ENCODE measurements at places on chromosomes 5 and 9.

GRCh38 chr5:152274224-152274623 is 130.9 kb downstream of the NMUR2 start:
- no peak for DNase-seq

DNA sequence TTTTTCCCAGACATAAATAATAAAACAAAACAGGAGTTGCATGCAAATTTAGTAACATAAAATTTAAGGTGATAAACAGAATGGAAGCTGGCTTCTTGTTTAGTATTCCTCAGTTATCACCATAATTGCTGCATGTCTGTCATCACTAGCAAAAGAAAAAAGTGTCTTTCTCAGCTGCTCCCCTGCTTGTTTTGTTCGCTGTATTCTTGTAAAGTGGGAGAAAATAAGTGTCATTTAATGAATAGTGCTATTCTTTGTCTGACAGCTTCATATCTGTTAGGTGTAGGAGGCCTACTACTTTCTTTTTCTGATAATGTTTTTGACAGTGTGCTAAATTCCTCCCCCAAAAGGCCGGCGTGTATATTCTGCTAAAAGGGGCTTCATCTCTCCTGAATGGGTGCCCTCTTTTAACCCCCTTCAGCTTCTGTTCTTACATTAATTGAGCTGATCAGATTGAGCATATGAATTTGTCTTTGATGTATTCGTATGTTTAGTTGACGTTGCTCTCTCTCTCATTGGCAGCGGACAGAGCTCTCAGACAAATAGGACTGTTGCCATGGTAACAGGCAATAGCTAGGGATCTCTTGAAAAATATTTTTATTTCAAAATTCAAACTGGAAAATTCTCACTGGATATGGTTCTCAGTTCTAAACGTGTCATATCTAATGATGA is 303.8 kb downstream of the KIAA0825 start:
- no peak for DNase-seq

DNA sequence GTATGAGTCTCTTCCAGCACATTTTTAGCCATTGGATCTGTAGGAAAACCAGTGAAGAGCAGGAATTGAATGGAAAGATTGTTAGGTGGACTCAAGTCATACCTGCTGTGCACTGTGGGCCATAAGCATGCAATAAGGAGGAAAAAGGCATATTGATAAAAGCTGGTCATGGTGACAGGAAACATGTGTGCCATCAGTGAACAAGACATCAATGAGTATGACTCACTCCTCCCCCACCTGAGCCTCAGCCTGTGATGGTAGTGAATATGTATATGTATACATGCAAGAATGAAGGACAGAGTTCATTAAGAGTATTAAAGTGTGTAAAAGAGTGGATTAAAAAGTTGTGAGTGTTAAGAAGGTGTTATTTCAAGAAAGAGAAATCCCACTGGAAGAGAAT is 164.5 kb downstream of the TMEM38B start:
- no peak for DNase-seq

DNA sequence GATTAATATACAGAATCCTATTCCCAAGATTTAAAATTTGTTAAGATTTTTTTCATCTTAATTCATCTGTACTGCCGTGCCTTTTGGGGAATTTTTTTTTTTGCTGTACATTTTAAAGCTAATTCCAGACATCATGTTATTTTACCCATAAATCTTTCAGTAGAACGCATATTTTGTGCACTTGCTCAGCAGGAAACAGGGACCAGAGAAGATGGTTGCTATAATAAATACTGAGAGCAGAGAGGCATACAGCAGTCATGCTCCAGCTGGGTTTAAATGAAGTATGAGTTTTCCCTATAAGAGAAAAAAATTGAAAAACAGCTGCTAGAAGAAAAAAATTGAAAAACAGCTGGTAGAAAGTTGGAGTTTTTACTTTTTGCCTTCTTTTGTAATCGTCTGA is 196.9 kb upstream of the PUM3 start:
- DNase-seq, result no peak

- DNase-seq, result no peak
Measured at GRCh38 chr9:31697956-31698355, 686.5 kb upstream of the ACO1 start.

- no peak for DNase-seq
Measured at GRCh38 chr5:124130816-124131215, 615.6 kb downstream of the ZNF608 start.

- DNase-seq, result no peak
Measured at GRCh38 chr9:136075881-136076678, 19.0 kb downstream of the NACC2 start.

GRCh38 chr5:27639005-27639612 is 600.7 kb upstream of the CDH9 start:
- no peak for DNase-seq

DNA sequence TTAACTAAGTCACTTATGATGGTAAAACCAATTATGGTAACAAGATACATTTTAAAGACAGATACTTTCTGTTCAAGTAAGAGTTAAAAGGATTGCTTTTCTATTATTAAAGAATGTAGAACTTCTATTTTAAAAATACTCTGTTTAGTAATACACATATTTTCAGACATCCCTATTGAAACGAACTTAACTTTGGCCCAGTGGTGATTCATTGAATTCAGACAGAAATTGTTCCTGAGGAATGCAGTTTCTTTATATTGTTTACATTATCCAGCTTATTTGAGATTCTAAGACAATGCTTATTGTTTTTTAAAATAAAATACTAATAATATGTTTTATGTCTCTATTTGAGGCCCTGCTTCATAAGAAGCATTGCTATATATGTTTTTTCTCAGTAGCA is 816.4 kb downstream of the SEMA5A start:
- no peak for DNase-seq

DNA sequence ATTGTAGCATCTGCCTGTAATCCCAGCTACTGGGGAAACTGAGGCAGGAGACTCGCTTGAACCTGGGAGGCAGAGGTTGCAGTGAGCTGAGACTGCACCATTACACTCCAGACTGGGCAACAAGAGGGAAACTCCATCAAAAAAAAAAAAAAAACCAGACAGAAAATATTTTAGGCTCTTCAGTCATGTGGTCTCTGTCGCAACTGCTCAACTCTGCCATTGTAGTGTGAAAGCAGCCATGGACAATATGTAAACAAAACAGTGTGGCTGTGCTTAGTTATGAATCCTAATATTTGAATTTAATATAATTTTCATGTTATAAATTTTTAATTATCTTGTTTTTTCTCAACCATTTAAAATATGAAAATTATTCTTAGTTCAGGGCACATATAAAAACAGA is 38.4 kb downstream of the ZFAND5 start:
- DNase-seq, result no peak

DNA sequence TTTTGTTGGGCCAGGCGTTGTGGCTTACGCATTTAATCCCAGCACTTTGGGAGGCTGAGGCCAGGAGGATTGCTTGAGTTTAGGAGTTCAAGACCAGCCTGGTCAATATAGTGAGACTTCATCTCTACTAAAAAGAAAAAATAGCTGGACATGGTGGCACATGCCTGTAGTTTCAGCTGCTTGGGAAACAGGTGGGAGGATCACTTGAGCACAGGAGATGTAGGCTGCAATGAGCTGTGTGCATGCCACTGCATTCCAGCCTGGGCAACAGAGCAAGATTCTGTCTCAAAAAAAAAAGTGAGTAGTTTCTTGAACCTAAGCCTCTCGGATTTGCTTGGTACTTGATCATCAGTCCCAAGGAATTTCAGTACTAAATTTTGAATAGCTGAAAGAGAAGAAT is 26.9 kb downstream of the G3BP1 start:
- DNase-seq, result no peak

GRCh38 chr5:166356096-166356495 is 1935.3 kb upstream of the WWC1 start:
- DNase-seq, result no peak

- no peak for DNase-seq
Measured at GRCh38 chr5:74040065-74040551, 414.1 kb downstream of the ARHGEF28 start.

- DNase-seq, result no peak
Measured at GRCh38 chr5:27503813-27504212, 465.4 kb upstream of the CDH9 start.
